GM23248 (cell line): ENCODE measurements at places on chromosomes 1 and 21. TPM values are rescaled to one million over a fixed set of nuclear protein-coding genes. Genes with fewer than 3 reads are reported as not detected.

GRCh38 chr1:54296666-54297065 lies 96.7 kb downstream of the MRPL37 start:
- DNase-seq, result no peak

- no peak for DNase-seq
Observed at GRCh38 chr21:46482846-46483231, 24.1 kb downstream of the DIP2A start.

DNA sequence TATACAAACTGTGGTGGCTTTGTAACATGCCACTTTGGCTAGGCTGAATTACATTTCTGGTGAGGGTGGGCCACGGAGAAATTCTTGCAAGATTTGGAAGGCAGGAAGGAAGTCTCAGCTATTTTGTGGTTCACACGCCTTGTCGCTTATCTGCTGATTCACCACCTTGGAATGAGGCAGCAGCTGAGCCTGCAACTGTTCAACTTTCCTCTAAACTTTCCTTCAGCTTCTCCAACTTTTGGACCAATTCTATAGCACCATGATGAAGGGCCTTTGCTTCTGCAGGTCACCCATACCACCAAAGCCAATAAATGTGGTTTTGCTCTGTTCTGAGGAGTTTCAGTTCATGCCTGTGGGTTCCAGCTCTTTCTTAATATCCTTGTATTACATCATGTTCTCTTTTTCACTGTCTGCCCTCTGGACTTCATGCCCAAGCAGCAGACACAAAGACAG lies 337.6 kb upstream of the SNX7 start:
- peak; percentile 87 for DNase-seq

Gene PODN
- 54.0 and 54.8 TPM in 2 replicates for total RNA-seq

Gene NBPF10
- 2.3 and 3.2 TPM in 2 replicates for total RNA-seq

- peak; percentile 9 for DNase-seq
Observed at GRCh38 chr1:228291906-228292608, 84.2 kb downstream of the OBSCN start.

GRCh38 chr21:41864311-41865001 lies 14.7 kb downstream of the PRDM15 start:
- no peak for DNase-seq

Gene SPRR2G
- total RNA-seq, result not detected in 2 replicates

DNA sequence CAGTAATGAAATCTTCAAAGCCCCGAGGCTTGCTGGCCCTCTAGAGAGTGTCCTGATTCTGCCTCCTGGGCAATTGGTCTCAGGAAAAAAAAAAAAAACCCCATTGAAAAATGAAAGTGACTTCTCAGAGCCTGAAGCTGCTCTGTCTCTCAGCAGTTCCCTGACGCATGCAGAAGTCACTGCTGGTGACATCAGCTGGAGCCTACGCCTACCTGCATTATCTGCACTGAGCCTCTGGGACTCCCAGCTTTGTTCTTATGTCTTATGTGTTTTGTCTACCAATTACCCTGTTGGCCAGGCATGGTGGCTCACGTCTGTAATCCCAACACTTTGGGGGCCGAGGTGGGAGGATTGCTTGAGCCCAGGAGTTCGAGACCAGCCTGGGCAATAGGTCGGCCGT lies 10.1 kb upstream of the SLC25A33 start:
- DNase-seq, result peak; percentile 39

DNA sequence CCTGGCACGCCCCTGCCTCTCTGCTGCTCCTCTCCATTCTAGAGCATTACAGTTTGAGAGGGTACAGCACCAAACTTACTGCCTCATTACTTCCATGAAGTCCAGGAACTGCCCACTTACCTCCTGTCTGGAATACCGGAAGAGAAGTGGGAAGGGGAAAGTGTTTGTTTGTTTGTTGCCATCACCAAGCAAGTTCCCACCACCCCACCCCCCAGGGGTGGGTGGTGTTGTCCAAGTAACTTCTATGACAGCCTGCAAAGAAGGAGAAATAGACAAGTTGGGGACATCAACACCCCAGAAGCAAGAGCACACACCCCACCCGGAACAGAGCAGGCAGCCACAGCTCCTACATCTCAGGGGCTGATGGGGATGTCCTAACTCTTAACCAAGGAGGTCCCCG lies 18.0 kb downstream of the OPTC start:
- DNase-seq, result no peak

GRCh38 chr21:33115631-33116510 lies 45.9 kb downstream of the OLIG1 start:
- no peak for DNase-seq

Gene RUNX3
- total RNA-seq, result 0.43 and 2.7 TPM in 2 replicates

Gene FCRL1
- not detected in 2 replicates for total RNA-seq

DNA sequence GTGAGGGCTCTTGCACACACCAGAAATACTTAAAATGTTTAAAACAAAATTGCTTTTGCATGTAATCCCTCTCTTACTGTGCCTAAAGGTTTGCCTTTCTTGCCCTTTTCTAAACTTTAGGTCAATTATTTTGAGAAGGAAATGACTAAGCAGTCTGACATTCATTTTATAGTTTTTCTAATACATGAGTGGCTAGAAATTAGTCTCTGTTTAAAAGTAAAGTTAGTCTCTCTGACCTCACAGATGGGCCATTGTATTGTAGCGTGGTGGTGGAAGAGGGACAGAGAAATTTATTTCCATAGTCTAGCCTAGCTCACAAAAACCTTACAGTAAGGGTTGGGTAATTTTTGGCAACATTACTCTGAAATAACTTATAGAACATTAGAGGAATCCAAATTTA lies 3.6 kb upstream of the COL11A1 start:
- DNase-seq, result no peak

DNA sequence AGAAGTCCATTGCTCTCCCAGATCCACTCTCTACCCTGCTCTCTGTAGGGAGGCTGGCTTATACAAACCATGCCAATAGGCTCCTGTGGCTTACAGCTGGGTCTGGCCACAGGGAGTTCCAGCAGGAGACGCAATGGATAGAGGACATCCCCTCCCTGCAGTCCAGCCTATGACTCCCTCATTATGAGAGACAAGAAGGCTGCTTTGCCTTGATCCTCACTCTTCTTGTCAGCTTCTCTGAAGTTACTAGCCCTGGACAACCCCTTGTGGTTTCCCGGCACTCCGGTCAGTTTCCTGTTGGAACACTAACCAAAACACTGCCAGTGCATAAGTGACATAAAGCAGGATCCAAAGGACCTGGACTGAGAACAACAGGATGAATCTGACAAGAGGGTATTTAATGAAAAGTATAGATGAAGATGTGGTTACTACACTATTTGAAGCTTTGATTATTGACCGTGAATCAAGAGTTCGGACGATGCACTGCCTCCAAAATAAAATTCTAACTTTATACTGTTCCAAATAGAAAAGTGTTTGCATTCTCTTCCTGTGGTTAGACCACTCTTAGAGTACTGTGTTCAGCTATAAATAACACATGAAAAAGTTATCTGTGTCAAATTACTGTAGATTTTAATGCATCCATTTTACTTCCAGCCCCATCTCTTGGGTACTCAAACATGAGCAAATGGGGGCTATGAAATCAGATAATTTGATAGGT lies 32.7 kb upstream of the ZNF326 start:
- no peak for DNase-seq

GRCh38 chr1:234592240-234592639 lies 17.7 kb downstream of the IRF2BP2 start:
- no peak for DNase-seq

DNA sequence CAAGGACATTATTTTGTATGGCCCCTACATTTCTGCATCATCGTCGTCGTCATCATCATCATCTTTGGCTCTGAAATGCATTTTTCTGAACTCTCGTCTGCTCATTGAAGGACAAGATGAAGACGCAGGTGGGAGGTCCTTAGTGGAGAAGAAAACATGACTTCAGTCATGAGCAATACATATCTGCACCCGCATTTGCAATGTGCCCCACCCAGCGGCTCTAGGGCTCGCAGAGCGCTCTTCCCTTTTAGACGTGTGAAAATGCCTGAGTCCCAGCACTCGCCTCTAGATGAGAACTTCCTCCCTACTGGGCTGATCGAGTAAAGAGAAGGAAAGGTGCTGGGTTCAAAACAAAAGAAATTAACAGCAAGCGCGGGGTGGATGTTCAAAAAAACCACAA lies 10.1 kb downstream of the C1orf174 start:
- no peak for DNase-seq
